ENCODE measurements at places on chromosomes 6 and 20.

GRCh38 chr6:54587277-54587676 lies 259.3 kb upstream of the FAM83B start:
- no peak for DNase-seq

DNA sequence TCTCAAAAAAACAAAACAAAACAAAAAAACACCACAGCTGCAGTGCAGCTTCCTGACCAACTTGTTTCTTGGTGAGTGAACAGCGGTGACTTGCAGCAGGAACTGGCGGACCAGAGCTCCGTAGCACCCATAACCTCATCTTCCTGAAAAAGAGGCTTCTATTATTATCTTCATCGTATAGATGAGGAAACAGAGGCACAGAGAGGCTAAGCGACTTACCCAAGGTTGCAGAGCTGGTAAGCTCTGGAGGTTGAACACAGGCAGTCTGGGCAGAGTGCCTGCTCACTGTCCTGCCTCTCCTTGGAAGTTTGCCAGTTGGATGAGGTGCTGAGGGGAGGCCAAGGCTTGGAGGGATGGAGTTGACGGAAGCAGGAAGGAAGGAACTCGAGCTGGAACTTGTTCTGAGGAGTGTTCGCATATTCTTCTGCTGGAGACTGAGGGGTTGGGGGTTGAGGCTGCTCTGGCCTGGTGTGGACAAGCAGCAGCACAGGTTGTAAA lies 47.9 kb upstream of the CCDC167 start:
- no peak for DNase-seq

GRCh38 chr6:67431076-67431475 lies 1204.0 kb upstream of the ADGRB3 start:
- DNase-seq: no peak

DNA sequence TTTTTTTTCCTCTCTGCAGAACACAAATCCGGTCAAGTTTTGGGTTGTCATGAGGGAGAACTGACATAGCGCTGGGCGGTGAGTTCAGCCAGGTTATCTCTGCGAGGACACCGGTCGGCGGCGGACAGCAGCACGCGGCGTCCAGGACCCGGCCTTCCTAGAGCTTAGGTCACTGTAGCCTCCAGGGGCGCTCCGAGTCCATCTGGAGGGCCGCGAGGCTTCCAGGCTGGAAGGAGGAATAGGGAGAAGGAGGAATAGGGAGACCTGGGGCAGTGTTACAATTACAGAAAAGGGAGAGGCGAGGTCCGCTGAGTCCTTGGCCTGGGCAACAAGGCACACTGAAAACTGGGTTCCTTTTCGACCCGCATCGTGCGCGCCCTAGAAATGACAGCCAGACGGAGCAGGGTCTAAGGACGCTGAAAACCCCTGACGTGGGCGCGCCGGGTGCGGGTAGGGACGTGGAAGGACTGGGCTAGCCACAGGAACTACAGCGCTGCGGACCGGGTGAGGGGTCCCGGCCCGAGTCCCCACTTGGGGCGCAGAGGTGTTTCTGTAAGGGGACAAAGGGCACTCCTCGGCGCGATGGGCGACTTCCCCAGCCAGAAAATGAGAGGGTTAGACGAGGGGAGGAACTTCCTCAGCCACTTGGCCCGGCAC lies 536 bp upstream of the FNDC1 start:
- DNase-seq: no peak

DNA sequence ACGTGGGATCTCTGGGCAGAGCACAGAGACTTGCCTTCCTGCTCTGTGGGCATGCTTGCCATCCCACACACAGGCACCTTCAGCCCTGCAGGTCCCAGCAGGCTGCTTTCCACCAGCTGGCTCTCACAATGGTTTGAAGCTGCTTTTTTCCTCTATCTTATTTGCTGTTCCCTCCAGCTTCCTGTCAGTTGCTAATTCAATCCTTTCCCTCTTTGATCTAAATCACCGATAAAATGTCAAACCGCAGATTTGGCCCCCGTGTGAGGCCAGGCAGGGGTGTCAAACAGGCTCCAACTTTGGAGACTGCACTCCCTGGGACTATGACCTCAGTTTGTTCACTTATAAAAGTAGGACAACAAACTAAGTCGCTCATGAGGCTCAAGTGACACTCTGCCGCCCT lies 40.6 kb upstream of the PCMTD2 start:
- DNase-seq: peak; percentile 90

GRCh38 chr6:3683331-3683730 lies 68.2 kb downstream of the PXDC1 start:
- DNase-seq: no peak

GRCh38 chr6:166442131-166442685 lies 59.5 kb upstream of the MPC1 start:
- no peak for DNase-seq

GRCh38 chr6:105034470-105034869 lies 77.6 kb downstream of the LIN28B start:
- no peak for DNase-seq

GRCh38 chr6:157385482-157385881 lies 4.5 kb downstream of the ZDHHC14 start:
- peak; percentile 54 for DNase-seq

DNA sequence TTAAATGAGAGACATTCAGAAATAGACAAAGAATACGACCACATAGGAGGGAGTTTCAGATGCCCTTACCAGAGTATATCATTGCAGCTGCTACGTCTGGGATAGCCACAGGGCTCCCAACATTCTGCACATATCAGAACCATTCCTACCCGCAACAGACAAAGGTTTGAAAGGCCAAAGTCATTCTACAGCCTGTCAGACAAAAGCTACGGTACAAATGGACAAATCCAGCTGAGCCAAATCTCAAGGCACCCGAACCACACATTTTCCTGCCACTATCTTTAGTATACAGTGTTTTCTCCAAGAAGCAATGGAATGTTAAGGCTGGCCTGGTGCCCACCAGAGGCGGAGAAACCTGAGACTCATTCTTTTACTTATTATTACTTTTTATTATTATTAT lies 30.5 kb upstream of the LYRM2 start:
- DNase-seq: no peak

DNA sequence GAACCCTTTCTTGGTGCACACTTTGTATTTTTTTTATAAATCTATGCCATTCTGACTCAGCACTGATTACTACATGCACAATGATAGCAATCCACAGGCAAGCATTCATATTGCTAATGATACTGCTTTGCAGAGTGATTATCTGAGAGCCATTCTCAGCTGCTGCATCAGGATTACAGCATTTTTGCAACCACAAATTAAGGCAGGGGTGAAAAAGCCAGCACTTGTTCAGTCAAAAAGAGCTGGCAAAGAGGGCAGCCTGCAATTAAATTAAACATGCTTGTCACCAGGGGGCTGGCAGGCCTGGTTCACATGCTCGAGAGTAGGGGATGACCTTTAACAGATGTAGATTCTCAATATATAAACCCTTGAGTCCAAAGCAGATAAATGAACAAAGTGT lies 40.7 kb upstream of the SLC17A4 start:
- no peak for DNase-seq
